Stimulated activated CD8-positive, alpha-beta memory T cell treated with anti-CD3 and anti-CD28 coated beads, Interleukin-4, amount 100 ng/mL, for 1 hour (primary cell): ENCODE measurements at places on chromosomes 3 and 15.

DNA sequence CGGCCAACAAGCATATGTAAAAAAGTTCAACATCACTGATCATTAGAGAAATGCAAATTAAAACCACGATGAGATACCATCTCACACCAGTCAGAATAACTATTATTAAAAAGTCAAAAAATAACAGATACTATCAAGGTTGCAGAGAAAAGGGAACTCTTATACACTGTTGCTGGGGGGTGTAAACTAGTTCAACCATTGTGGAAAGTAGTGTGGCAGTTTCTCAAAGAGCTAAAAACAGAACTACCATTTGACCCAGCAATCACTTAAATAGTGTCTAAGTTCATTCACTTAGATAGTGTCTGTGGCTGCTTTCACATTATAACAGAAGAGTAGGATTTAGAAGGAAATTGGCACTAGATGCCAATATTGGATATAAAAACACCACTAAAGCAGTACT lies 49.7 kb downstream of the CGGBP1 start:
- no peak for DNase-seq

GRCh38 chr3:177145954-177146353 lies 51.3 kb downstream of the TBL1XR1 start:
- no peak for DNase-seq

DNA sequence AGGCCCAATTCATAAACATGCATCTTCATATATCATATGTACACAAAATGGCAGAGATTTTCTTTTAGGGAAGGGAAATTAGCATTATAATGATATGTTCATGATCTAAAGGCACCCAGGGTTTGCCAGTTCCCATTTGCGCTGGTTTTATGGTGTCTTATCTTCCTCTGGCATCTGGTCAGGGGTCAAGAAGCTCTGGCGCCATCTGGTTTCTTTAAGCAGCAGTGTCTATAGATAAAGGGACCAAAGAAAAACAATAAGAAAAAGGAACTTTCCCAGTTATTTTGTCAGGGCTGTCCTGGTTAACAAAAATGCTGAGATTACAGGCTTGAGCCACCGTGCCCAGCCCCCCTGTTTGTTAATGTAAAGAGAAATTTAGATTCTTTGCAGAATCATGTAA lies 3.3 kb upstream of the DCP1A start:
- no peak for DNase-seq

DNA sequence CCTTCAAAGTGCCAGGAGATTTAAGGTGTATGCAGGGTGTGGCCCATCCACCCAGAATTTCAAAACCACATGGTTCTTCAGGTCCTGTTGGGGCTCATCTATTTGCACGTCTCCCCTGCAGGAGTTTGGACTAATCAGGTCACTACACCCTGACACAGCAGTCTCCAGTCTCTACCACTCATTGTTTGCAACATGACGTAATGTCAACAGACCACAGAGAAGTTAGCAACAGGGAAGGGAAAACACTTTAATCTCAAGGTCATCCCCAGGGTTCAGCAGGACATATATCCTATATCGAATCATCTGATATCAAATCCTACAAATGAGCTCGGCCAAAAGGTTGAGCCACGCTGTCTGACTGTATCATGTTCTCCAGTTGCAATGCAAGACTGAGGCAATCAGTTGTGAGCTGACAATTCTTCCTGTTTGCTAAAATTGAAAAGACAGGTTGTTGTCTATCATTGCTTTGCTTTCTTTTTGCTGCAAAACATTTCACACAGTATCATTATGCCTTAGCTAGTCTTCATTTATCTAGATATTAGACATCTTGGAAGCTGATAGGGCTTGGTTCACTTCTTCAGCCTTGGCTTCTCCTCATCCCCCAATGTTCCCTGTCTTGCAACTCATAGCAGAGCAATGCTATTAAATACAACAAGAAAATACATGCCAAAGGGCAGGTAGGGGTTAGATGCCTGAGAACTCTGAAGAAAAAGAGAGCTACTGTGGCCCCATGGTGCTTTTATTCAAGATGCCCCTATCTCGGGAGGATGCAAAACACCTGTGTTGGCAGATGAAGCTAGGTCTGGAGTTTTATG lies 13.4 kb upstream of the LEKR1 start:
- DNase-seq: no peak

- no peak for DNase-seq
These were observed 3.7 kb downstream of the PAK6 start for GRCh38 chr15:40242601-40243000.

DNA sequence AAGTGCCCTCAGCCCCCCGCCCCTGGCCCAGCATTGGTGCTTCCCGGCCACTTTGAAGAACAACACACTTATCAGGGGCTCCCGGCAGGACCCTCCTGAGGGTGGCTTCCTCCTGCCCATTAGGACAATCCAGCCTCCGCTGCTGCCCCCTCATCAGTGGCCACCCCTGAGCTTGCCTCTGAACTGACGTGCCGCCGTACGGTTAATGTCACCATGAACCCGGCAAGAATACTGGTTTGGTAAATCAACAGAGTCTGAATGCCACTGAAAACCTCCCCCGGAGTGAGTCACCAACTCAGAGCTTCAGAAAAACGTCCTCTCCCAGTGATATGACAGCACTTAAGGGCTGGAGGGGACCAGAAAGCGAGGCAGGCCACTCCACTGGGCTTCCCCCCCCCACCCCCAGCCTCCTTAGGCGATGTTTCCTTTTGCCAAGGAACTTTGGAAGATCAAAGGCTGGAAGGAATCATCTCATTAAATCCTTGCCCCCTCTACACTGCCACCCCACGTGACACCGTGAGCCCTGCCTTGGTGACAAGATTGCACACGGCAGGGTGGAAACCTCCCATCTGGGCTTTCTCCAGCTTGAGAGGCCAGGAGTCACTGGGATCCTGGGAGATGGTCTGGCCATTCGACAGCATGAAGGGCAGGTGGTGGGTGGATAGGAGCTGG lies 142.1 kb downstream of the NUP210 start:
- DNase-seq: no peak

- no peak for DNase-seq
These were observed 53.3 kb downstream of the BTD start for GRCh38 chr3:15654891-15655290.

DNA sequence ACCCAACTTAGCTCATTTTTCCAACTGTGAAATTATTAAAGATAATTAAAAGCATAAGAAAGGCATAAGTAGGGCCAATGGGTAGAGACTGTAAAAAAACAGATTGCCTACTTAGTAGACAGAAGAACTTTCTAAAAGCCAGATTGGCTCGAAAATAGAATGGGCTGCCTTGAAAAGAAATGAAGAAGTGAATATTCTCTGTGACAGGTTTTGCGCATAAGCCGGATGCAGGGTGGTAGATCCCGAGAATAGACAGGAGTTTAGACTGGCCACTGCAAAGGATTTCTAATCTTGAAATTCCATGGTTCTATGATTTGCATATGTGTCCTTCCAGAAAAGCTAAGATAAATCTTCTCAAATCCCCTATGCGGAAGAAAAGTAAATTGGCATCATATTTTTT lies 173.3 kb upstream of the ICE2 start:
- no peak for DNase-seq

DNA sequence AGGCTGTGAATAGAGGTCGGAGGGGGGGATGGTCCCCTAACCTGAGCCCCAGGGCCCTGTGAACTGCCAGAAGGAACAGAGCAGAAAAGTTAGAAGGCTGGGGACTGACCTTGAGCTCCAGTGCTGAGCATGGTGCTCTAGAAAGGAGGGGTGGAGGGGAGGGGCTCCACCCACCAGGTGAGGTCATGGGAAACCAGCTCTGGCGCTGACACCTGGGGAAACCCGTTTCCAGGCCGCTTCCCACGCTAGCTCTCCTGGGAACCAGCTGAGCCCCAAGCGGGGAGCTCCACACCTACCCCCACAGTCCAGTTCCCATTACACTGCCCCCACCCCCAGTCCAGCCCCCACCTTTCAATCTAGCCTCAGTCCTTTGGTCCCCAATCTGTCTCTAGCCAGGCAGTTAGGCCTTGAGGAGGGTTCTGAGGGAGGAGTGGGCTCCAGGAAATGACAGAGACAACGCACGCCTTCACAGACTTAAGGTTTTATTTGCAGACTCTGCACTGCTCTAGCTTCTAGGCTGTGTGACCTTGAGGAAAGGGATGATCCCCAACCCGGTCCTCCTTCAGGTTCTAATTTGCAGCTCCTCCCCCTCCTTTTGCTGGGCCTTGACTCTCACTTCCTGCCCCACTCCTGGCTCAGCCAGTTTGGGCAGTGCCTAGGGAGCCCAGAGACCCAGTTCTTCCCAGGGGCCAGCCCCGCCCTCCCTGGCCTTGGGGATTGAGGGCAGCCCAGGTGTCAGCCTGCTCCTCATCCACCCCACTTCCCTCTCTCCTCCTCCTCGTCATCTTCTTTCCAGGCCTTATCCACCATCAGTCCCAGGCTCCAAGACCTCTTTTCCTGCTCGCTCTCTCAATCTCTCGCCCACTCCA lies 2.1 kb downstream of the RHOV start:
- DNase-seq: no peak

- DNase-seq: no peak
These were observed 302.9 kb upstream of the LRRFIP2 start for GRCh38 chr3:37477275-37477674.

GRCh38 chr3:130834476-130834875 lies 59.4 kb upstream of the ATP2C1 start:
- DNase-seq: no peak

- DNase-seq: no peak
These were observed 113.2 kb downstream of the SOX2 start for GRCh38 chr3:181824961-181825360.

DNA sequence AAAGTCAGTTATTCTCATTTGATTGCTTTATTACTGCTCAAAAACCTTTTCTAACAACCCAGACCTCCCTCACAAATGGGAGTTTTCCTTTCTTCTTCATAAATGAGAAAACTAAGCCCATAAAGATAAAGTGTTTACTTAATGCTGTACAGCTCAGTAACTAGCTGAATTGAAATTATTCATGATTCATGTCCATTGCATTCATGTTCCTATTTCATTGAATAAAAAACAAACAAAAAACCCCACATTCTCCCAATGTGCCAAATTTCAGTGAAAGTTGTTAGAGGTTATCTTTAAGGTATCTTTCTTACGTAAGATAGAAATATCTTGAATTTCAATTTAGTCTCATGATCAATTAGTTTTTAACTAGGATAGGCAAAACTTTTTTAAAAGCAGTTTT lies 2.8 kb downstream of the PLSCR2 start:
- no peak for DNase-seq

DNA sequence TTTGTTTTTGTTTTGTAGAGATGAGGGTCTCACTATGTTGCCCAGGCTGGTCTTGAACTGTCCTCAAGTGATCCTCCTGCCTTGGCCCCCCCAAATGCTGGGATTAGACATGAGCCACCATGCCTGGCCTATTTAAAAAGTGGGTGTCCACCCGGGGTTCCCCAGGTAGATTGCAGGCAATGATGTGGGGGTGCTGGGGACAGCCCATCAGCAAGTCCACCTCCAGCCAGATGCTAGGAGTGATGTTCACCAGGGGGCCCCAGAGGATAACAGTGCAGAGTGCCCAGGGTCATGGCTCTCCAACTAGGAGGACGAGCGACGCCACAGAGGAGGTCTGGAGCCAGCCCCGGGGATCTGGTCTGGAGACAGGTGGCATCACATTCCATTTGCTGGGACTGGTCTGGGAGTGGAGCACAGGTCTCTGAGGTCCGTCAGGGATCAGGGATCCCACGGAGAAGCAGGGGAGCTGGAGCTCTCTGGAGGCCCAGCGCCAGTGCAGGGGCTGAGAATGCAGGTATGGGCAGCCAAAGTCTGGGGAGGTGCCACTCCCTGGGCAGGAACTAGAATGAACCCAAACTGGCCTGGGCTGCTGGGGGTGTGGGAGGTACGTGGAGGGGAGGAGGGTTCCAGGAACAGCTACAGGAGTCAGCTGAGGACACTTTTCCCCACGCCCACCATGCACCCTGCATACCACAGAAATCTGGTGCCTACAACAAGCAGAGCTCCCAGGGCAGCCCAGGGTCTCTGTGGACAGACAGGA lies 51.2 kb upstream of the PCSK6 start:
- DNase-seq: no peak

DNA sequence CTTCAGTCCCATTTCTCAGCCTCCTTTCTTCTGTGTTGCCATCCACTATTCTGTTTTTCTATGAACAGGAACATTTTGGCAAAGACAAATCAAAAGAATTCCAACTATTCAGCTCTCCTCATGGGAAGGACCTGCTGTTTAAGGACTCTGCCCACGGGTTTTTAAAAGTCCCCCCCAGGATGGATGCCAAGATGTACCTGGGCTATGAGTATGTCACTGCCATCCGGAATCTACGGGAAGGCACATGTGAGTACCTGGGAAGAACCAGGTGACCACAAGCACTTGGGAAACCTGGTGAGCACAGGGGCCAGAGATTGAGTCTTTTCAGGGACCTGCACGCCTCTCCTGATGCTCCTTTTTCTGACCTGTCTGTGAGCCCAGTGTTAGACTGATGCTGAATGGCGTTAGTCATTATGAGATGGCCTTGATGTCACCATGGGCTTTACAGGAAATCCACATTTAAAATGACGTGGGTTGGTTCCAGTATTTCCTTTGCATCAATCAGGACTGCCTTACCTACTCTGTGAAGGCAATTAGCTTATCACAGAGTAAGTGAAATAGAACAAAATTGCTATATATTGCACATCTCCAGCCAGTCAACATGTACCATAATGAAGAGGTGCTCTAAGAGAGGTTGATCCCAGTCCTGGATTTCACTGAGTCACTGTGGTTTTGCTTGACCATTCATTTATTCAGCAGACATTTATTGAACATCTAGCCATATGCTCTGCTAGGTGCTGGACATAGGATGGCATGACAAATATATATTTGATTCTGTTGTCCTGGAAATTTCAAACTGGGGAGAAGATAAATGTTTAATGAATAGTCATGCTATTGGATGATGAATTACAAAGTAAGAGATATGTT lies 11.7 kb downstream of the TF start:
- DNase-seq: no peak

- no peak for DNase-seq
These were observed 12.3 kb downstream of the CA12 start for GRCh38 chr15:63369296-63369695.

- no peak for DNase-seq
These were observed 21.1 kb downstream of the GTF2E1 start for GRCh38 chr3:120763601-120764000.

- no peak for DNase-seq
These were observed 195.1 kb downstream of the DTWD1 start for GRCh38 chr15:49815950-49816349.

GRCh38 chr15:89912674-89913396 lies at the start of gene ARPIN:
TSS of gene ARPIN (minus strand) at chr15:89912952. CDS start at chr15:89912835, 117 bp downstream.
- DNase-seq: no peak

DNA sequence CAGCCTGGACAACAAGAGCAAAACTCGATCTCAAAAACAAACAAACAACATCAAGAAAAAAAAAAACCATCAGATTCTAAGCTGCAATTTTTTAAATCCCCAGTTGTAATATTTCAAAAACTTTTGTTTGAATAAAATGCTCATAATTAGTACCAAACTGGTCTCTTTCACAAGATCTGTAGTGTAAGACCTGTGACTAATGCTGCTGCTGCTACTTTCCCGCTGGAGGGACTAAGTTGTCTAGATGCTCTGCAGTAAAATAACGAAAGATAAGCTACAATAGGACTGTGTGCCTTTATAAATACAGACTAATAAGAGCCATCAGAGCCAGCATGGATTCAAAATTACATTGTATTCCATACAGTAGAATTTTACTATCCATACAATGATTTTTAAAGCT lies 45.4 kb downstream of the TM4SF4 start:
- no peak for DNase-seq

- no peak for DNase-seq
These were observed 11.9 kb upstream of the LEKR1 start for GRCh38 chr3:156814295-156814694.

GRCh38 chr15:70507772-70508371 lies 255.5 kb downstream of the UACA start:
- DNase-seq: no peak
